Retina (tissue), 1 donor: ENCODE measurements at places on chromosomes 4 and X.

- DNase-seq = peak; percentile 43
These were observed 40.8 kb downstream of the CLCN4 start for GRCh38 chrX:10197279-10198210.

DNA sequence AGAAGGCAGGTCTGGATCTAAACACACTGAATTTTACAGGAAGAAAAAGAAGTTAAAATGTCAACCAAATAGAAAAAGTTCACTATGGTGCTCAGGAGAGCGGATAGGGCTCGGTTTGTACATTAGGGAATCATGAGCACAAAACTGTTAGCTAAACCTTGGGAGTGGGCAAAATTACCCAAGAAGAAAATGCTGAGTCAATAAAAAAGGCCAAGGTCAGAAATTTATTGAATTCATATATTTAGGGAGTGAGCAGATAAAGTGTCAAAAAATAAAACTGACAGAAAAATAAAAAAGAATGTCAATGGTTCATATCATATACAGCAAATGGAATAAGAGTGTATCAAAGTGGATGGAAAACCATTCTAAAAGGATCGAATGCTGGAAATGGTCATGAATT, 452.5 kb upstream of the SMIM31 start:
- no peak for DNase-seq

- no peak for DNase-seq
These were observed 24.8 kb upstream of the AFAP1 start for GRCh38 chr4:7964459-7964858.

DNA sequence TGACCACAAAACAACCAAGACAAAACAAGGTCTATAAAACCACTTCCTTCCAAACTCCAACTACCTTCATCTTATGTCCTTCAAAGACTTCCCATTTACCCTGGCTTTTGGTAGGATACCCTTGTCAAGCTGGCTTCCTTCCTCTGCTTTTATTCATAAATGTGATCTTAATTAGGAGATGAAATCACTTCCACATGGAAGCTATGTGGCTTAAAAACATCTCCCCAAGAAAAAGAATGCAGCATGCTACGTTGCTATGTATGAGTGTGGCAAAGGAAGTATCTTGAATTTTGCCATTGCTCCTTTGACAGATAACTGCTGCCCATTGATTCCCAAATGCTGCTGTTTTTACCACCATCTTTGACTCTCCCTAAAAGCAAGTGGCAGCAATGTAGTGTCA, 46.4 kb upstream of the VEGFD start:
- DNase-seq = no peak

GRCh38 chrX:46611658-46612362, 38.2 kb downstream of the CHST7 start:
- DNase-seq = no peak

DNA sequence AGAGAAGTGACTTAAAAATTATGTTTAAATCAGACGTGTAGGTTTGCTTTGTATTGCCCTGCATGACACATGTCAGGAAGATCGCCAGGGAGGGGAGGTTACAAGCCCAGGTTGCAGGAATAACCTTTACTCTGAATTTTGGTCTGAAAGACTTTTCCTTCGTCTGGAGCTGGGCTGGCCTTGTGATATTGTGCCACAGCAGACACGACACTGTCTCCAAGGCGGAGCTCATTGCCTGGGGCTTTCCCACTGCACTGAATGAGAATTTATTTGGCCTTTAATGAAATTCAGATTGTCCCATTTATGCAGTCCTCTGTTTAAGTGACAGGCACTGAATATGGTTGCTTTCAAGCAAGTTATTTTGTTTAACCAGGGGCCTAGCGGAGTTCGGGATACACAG, 45.1 kb downstream of the RHOH start:
- DNase-seq = no peak

GRCh38 chr4:7412554-7412912, 22.2 kb downstream of the PSAPL1 start:
- DNase-seq = no peak

DNA sequence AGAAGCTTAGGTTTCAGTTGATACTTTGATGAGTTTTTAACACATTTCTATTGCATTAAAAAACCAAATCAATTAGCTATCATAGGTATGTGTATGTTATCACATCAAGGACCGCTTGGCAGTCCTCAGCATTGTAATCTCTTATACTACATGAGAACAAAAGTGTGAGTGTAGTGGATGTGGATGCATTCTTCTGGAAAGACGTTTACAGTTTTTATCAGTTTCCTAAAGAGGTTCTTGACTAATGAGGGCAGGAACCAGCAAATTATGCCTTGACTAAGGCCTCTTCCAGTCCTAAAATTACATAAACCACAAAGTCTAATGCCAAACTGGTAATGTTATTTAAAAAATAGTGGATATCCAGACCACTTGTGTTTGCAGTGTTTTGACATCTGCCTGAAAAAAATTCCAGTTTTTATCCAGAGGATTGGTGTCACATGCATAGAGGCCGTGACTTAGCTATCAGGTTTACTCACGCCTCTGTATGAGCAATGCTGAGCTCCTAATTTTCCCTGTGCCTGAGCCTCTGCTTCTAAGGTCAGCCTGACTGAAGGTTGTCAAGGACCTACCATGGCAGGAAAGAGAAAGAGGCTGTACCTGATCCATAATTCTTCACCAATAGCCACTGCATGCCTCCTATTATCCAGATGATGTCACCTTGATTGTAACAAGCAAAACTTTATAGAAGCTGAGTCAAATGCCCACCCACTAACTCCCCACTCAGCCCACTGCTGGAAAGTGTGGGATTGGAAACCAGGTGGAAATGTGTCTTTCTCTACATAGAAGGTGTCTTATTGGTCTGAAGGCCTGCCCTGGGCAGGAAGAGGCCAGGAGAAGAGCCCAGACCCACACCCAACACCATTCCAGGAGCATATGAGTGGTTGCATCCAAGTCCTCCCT, 68.7 kb downstream of the ENPP6 start:
- no peak for DNase-seq

DNA sequence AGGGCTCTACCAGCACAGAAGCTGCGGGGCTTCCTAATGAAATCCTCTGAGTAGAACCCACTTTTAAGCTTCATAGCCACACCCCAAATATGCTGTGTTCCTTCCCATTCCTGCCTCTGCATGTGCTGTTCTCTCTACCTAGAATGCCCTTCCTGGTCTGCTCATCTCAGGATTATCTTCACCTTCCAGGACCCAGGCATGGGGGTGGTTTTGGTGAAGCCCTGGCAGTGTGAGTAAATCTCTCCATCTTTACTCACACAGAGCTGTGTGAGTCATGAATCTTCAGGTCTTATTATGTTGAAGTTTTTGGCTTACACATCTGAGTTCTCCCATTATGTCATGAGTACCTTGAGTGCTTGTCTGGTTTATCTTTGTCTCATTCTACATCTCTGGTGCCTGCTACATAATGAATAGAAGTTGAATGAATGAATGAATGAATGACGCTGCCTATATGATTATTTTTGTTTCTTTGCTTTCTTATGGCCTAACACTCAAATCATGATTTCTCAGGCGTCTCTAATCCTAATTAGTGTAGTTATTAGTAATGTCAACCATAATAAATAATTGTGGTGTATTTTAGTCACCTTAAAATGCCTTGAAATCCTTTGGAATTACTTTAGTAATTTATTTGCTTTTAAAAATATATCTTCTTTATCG, 41.9 kb downstream of the HADH start:
- no peak for DNase-seq

- DNase-seq = peak; percentile 75
These were observed at the start of gene GPM6B for GRCh38 chrX:13816643-13817627. Gene GPM6B (minus strand): TSS chrX:13817093. CDS start chrX:13816904, 189 bp downstream.

GRCh38 chr4:52105276-52105675, 54.2 kb downstream of the SPATA18 start:
- no peak for DNase-seq

DNA sequence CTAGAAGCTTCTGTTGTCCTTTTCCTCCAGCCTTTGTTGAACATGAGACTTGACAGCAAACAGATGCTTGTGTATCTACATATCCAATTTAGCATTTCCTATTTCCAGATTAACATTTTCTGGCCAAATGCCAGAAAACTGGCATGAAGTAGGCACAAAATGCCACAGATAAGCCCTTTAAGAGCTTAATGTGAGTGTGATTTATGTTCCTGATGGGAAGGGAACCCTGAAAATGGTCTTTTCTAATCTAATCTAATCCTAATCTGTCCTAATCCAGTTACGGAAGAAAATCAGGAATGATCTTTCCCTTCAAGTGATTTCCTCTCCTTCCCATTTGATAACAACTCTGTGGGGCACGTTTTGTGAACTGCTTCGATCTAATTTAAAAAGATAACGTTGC, 133.0 kb upstream of the C1QTNF7 start:
- no peak for DNase-seq

- DNase-seq = no peak
These were observed 177.3 kb downstream of the PABPC4L start for GRCh38 chr4:134024251-134024650.

GRCh38 chr4:84028340-84028739, 470.8 kb downstream of the NKX6-1 start:
- no peak for DNase-seq

DNA sequence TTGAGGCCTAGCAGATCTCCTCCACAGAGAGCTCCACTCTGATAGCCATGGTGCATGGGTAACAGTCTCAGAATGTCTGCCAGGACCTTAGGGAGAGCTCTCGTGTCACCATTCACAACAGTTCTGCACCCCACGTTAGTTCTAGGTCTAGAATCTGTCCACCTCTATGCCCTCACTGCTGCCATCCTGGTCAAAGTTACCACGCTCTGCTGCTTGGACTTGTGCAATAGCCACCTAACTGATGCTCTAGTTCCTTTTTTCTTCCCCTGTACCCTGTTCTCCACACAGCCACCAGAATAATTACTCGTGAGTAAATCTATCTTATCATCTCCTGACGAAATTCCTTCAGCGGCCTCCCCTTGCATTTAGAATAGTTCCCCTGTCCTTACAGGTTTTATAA, 268.8 kb upstream of the GATB start:
- DNase-seq = no peak

DNA sequence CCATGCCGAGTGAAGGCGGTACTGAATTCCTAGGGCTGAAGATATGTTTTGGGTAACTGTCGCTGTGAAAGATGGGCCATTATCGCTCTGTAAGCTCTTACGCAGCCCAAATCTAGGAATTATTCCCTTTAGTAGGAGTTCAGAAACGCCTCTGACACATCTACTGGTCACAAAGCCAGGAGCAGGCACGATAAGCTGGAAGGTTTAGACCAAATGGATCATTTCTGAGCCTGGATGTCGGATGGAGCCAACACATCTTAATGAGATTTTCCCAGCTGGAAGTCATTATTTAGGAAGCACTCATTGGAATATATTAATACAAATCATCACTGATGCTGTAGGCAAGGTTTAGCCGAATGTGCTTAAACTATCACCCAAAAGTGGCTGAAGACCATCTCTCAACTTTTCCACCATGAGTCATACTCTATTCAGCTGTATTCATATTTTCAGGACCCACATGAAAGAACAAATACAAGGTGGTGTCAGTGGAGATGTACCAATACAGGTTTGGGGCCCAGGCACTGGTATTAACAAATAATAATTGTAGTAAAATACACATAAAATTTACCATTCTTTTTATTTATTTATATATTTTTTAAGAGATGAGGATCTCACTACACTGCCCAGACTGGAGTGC, 34.2 kb upstream of the ATRX start:
- no peak for DNase-seq

DNA sequence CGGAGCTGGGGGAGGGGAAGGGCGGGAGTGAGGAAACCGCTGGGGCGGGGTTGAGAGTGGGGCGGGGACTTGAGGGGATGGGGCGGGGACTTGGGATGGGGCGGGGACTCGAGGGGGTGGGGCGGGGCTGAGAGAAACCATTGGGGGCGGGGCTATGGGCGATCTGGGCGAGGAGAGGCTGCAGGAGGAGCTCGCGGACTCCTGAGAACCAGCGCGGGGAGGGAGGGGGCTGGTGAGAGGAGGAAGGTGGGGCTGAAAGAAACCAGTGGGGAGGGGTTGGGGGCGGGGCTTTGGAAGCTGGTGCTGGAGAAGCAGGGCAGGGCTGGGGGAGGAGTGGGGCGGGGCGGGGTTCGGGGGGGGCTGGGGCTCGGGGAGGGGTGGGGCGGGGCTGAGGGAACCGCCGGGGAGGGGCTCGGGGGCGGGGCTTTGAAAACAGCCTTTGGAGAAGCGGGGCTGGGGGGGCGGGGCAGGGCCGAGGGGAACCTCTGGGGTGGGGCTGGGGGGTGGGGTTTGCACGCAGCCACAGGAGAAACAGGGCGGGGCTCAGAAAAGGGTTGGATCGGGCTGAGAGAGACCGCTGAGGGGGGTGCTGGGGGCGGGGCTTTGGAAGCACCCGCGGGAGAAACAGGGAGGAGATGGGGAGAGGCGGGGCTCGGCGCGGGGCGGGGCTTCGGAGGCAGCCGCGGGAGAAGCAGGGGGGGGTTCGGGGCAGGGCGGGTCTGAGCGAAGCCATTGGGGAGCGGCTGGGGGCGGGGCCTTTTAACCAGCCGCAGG, 777 bp upstream of the EOLA2 start:
- peak; percentile 42 for DNase-seq

- no peak for DNase-seq
These were observed 85.4 kb downstream of the TIGD2 start for GRCh38 chr4:89196745-89197144.

DNA sequence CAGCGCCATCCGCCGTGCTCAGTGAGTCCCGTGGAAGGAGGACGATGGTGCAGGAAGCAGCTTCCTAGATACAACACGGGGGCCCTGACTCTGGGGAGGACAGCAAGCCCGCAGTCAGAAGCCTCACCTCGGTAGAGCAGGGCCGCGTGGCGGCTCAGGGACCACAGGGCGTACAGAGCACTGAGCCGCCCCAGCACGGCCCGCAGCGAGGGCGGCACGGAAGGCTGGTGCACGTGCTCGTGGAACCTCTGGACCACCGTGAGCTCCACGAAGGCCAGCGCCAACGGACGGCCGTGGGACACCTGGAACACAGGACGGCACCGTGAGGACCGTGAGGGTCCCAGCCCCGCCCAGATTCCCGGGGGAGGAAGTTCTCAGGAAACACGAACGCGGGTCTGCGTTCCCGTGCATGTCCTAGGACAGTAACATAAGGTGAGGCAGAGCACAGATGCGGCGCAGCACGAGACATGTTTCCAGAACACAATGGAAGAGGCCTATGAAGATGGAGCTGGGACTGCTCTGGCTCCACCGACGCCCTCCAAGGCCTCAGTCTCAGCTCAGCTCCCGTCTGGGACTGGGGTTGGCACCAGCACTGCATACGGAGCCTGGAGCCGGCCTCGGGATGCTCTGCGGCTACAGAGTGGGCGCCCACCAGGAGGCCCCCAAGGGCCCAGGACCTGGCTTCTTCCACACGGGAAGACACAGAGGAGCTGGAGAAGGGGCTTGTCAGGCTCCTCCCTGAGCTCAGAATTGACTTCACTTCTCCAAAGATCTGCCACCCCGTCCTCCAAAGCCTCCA, 65.5 kb downstream of the ACOX3 start:
- no peak for DNase-seq

DNA sequence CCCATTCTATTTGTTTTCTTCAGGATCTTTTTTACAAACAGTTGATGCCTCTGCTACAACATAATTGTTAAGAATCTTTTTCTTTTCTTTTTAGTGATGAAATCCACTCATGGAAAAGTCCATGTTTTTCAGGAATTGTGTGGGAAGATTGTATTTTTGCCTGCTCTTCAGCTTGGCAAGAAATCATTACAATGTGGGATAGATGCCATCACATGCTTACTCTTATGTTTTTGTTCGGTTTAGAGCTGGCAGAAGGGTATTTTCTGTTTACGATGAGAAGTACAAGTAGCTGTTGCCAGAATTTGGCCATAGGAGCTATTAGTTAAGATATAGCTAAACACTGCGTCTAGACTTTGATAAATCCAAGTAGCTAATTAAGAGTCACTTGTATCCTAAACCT, 2585.3 kb downstream of the ARAP2 start:
- DNase-seq = no peak
